ENCODE measurements at places on chromosomes 2 and 18.

DNA sequence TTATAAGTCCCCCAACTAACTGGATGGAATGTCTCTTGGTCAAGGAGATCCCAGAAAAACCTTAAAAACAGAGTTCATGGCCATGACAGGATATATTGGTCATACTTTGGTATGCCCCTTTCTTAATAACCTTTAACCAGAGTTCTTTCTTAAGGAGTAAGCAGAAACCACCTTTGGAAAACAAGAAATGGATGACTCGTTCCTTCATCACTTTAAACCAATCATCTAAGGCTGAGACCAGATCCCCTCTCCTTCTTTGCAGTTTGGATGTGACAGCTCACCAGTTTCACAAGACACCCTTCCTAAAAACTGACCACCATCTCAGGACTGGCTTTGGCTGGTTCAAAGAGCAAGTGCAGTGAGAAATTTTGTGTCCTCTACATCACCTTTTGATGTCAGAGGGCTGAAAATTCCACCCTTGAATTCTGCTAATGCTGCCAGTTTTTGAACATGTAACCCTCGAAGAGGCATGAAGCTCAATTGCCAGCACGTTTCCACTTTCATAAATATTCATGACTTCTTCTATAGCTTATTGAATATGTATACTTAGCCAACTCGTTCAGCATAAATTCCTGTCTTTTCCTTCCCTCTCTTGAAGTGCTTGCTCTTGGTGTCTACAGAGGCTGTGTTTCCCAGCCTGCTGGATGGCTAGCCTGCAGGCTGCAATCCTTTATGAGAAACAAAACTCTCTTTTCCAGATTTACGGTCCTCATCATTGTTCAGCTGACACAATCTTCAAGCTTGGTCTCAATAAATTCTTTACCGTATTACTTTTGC is 1323.5 kb upstream of the TMEFF2 start:
- DNase-seq = no peak

DNA sequence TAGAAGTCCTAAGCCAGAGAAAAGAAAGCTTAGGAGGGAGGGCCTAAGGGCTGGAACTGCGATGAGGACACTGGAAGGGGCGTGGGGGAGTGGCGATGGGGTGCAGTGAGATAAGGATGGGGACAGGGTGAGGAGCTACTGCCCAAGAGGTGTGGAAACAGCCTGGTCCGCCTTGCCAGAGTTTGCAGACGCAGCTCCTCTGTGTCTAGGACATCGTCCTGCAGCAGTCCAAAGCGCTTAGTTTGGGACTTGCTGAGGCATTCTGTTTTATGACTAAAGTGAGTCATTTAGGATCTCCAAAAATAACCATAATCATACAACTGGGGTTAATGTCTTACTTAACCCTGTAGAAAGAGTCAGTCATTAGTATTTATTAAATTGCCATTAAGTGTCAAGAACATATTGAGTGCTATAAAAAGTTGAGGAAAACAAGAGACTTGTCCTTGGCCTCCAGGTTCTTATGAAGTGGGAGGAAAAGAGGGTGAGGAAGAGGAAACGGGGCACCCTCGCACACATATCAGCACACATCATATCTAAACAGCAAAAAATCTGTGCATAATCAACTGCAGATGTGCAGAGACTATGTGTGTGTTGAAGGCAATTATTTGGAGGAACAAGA is 74.8 kb downstream of the CDK15 start:
- DNase-seq = no peak

DNA sequence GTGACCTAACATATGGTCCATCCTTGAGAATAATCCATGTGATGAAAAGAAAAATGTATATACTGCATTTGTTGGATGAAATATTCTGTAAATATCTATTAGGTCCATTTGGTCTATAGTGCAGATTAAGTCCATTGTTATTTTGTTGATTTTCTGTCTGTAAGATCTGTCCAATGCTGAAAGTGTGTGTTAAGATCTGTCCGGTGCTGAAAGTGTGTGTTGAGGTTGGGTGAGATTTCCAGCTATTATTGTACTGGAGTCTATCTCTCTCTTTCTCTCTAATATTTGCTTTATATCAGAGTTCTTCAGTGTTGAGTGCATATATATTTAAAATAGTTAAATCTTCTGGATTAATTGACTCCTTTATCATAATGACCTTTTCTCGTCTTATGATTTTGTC is 828.8 kb upstream of the CRIM1 start:
- DNase-seq = no peak

- no peak for DNase-seq
Observed at GRCh38 chr2:78535395-78535794, 490.1 kb upstream of the REG3G start.

DNA sequence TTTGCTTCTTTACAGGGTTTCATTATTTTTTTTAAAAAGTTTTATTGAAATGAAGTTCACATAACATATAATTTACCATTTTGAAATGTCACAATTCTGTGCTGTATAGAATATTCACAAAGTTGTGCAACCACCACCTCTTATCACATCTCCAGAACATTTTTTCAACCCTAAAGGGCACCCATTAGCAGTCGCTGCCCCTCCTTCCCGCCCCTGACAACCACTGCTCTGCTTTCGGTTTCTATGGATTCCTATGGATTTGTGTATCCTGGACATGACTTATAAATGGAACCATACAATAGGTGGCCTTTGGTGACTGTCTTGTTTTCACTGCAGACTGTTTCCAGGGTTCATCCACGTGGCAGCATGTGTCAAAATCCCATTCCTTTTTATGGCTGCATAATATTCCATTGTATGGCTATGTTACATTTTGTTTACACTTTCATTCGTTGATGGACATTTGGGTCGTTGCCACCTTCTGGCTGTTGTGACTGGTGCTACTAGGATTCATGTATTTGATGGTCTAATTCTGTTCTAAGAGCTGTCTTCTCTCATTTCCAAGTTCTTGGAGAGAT is 52.6 kb downstream of the SH3BP4 start:
- DNase-seq = no peak

GRCh38 chr2:6233993-6234392 is 541.8 kb downstream of the SOX11 start:
- DNase-seq = no peak

DNA sequence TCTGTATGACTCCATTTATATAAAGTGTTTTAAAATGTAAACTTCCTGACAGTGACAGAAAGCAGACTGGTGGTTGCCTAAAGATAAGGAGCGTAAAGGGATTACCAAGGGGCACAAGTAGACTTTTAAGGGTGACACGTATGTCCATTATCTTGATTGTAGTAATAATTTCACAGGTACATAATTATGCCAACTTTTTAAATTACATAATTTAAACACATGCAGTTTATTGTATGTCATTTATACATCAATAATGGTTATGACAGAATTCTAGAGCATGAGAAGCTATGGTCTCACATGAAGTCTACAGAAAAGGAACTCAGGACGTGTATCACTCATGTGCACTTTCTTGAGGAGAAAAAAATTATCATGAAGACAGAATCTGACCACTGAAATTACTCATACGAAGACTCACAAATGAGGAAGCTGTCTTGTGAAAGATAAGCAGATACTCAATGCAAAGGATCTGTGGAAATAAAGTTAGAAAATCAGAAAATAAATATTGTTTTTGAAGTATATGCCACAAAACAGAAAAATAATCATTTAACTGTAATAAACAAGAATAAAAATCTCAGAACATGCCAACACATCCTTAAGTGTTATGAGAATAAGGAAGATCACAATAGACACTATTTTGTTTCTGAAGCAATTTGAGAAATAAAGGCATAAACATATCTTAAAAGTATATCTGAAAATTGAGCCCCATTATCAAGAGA is 84.4 kb downstream of the TMEM131 start:
- no peak for DNase-seq

DNA sequence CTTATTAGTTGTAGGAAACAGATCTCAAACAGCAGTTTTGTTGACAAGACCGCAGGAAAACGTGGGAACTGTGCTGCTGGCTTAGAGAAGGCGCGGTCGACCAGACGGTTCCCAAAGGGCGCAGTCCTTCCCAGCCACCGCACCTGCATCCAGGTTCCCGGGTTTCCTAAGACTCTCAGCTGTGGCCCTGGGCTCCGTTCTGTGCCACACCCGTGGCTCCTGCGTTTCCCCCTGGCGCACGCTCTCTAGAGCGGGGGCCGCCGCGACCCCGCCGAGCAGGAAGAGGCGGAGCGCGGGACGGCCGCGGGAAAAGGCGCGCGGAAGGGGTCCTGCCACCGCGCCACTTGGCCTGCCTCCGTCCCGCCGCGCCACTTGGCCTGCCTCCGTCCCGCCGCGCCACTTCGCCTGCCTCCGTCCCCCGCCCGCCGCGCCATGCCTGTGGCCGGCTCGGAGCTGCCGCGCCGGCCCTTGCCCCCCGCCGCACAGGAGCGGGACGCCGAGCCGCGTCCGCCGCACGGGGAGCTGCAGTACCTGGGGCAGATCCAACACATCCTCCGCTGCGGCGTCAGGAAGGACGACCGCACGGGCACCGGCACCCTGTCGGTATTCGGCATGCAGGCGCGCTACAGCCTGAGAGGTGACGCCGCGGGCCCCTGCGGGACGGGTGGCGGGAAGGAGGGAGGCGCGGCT is at the start of gene TYMS:
TSS of gene TYMS (plus strand) at position 343 of the 690 bp plus-strand sequence. CDS start at position 433, 90 bp downstream.
- no peak for DNase-seq

DNA sequence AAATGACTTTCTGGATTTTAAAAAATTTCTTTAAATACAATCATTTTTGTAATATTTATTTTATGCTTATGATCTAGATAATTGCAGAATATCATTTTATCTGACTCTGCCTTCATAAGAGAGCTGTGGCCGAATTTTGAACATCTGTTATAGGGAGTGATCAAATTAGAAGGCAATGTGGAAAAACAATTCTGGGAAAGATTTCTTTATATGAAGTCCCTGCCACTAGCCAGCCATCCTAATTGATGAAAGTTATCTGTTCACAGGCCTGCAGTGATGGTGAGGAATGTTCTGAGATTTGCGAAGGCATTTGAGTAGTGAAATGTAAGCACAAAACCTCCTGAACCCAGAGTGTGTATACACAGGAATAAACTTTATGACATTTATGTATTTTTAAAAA is 79.5 kb downstream of the ITGA4 start:
- no peak for DNase-seq

- no peak for DNase-seq
Observed at GRCh38 chr2:85668009-85668856, at the start of gene SFTPB. SFTPB (minus strand) TSS chr2:85668199; CDS start chr2:85668183, 16 bp downstream.

DNA sequence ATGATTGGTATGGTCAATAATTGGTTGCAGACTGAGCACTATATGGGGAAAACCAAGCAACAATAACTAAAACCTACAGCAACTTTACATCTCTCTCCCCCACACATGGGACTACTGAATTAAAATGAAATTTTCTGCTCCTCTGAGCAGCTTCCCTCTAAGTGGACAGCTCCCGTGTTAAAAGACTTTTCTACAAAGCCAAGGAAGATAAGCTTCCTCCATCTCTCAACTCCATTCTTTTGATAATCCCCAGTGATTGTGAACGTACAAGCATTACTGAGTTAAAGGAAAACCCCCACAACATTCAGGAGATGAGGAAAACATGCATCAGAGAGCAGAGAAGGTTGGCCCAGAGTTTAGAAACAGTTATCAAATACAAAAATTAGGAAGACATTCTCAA is 21.9 kb downstream of the CCBE1 start:
- DNase-seq = no peak

GRCh38 chr18:41537666-41538065 is 417.4 kb upstream of the PIK3C3 start:
- DNase-seq = no peak

DNA sequence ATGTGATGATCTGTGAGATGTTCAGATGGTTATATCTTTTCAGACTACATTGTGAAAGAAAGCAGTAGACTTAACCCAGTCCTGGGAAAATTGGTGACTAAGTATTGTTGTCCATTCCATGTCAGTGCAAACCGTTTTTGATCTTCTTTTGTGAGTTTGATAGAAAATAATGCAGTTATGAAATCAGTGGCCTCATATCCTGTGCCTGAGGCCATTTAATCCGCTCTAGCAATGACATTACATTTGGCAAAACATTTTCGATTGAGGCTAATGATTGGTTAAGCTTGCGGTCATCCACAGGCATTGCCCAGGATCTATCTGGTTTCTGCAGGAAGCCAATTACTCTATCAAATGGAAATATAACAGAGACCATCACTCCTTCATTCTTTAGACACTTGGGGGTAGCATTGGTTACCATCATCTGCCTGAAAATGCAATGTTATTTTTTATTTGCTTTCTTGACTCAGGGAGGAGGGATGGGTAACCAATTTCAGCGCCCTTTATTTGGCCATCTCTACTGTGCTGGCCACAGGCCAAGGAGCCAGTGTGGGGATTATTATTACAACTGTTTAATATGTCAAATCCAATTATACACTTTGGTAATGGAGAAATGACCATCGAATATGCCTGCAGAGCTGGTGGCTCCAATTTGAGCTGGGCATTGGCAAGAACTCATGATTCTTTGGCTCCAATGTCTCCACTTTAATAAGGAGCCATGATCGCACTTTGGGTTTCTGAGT is 33.6 kb downstream of the TRIB2 start:
- no peak for DNase-seq
